Suppressor macrophage treated with lipopolysaccharide for 4 hours (primary cell): ENCODE measurements at places on chromosomes 3 and 15.

DNA sequence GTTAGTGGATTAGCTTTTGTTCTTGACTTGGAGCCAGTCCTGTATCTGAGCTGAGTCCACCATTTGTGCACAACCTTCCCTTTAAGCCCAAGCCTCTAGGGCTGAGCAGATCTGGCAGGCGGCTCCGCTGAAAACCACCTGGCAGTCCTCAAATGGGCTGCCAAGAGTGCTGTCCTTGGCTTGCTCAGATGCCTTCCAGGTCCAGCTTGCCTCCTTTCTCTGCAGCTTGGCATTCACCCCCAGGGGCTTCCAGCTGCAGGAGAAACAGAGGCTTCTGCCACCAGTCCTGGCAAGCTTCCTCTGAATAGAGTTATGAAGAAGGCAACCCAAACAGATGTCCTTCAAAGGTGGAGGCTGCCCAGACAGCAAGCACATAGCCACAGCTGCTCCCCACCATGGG is 96.7 kb downstream of the LRTM1 start:
- DNase-seq: no peak

- DNase-seq: no peak
Measured at GRCh38 chr3:122782804-122783203, 10.8 kb downstream of the HSPBAP1 start.

GRCh38 chr3:177752831-177753230 is 555.5 kb upstream of the TBL1XR1 start:
- no peak for DNase-seq

GRCh38 chr3:122063908-122064307 is 8.7 kb downstream of the CD86 start:
- DNase-seq: peak; percentile 87
